H54 (cell line): ENCODE measurements at places on chromosomes 4 and X.
A peak's percentile ranks its signal among the peaks of the same experiment; 100 is the strongest.

DNA sequence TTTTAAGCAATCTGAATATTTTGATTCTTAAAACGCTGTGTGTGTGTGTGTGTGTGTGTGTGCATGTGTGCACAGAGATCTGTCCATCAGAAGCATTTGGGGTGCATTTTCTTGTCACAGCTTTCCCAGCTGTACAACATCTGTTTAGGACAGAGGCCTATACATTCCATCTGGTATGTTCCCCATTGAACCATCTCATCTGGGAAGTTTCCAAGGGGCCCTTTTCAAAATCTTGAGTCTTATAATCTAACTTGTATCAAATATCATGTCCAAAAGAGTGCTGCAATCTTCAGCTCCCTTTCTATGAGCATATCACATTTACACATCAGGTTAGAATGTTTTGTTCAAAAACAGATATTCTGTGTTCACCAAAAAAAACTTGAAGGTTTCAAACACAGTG lies 16.5 kb upstream of the MID1 start:
- no peak for DNase-seq

- no peak for DNase-seq
Measured at GRCh38 chr4:185128272-185129119, 14.6 kb upstream of the SLC25A4 start.

GRCh38 chr4:47642985-47643760 lies 158.1 kb downstream of the ATP10D start:
- DNase-seq, result no peak

GRCh38 chr4:59180161-59180560 lies 2020.0 kb upstream of the ADGRL3 start:
- DNase-seq, result no peak

- DNase-seq, result no peak
Measured at GRCh38 chr4:111773858-111774257, 371.4 kb upstream of the FAM241A start.

DNA sequence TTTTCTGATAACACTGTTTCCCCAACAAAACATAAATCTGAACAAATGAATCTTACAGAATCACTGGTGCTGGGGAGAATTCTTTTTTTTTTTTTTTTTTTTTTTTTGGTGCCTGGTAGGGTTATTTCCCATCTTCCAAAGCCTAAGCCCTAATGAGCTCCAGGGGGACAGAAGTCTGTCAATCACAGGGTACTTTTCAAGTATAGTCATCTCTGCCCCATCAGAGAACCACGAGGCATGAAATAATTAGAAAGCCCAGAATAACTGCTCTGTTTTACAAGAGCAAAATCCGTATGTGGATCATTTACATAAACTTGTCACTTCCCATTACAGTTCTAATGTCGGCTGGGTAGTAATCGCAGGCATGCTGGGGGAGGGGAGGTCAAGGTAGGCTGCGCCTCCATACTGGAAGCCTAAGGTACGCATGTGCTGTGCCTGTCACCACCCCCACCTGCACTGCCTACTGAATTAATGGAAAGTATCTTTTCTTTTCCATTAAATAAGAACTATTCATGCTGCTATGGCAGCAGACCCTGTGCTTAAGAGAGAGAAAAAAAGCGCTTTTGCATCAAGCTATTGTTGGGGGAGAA lies 164.7 kb upstream of the LEF1 start:
- no peak for DNase-seq

DNA sequence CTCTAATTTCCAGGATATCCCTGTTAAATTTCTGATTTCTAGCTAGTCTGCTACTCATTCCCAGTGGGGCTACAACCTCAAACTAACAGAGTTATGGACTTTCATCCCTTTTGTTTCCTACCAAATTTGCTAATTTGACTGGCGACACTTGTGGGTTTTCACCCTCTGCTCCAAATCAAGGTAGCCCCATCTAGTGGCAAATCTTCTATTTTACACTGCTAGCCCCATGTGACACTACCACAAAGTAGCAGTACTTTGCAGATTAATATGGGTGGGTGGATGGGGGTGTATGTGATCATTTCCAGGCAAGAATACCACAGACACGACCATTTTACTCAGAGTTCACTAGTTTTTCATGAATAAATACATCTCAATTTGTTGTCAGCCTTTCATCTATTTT lies 150.3 kb downstream of the MSL3 start:
- DNase-seq, result no peak

- no peak for DNase-seq
Measured at GRCh38 chr4:10380735-10381134, 76.5 kb downstream of the ZNF518B start.

- DNase-seq, result no peak
Measured at GRCh38 chrX:39212456-39212855, 411.2 kb downstream of the MID1IP1 start.

- no peak for DNase-seq
Measured at GRCh38 chr4:33975995-33976394, 2268.3 kb downstream of the ARAP2 start.

GRCh38 chr4:112910109-112910736 lies 139.2 kb upstream of the ANK2 start:
- DNase-seq, result no peak

DNA sequence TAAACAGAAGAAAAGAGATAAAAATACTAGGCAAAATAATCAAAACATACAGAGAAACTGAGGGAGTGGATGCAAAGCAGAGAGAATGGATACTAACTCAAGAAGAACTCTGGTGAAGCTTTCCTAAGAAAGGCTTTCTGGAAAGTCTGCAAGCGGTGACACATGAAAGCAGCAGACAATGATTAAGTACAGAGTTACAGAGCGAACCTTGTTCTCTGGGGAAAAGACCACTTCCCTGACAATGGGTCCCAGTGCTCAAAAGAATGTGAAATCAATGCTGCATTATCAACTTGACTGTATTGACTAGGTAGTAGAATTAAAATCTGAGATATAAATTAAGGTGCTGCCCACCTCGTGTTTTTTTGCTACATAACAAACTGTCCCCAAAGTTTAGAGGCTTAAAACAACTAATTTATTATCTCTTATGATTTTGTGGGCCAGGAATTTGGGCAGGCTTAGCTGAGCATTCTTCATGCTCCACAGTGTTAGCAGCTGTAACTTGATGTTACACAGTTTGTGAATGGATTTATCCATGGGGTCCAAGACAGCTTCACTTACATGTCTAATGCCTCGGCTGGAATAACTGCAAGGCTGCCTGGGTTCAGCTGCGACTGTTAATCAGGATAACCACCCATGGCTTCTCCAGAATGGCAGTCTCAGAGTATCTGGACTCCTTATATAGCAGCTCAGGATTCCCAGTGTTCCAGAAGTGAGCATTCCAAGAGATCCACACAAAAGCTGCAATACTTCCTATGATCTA lies 106.9 kb upstream of the INPP4B start:
- no peak for DNase-seq

- DNase-seq, result no peak
Measured at GRCh38 chrX:10989386-10989785, 121.7 kb upstream of the HCCS start.

DNA sequence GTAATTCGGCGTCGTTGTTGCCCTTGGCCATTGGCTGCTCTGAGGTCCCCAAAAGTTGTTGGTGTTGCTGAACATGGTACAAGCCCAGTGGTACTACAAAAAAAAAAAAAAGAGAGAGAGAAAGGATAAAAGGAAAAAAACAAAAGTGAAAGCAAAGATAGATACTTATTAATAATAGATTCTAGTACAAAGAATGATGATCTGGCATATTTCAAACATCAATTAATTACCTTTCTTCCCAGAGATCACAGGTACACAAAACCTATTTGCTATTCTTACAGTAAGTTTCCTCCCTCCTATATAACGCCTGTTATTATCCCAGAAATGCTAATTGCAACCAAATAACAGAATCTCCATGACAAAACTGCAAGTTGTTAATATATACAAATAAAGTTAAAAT lies 188.9 kb downstream of the FBXW7 start:
- DNase-seq, result no peak

DNA sequence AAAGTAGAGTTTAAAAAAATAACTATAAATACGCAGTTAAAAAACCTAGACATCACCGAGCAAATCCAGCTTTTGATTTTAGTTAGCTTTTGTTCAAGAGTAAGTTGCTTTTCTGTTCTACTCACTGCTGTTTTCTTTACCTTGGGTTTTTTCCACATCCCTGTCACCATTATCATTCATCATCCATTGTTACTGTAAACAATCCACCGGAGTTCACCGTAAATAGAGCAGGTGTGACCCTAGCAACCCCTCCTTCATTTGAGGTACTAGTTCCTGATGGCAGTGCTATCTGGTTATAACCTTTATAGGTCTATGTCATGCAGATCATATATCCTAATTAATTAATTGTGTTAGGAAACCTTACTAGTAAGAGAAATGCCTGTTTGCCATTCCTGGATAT lies 43.0 kb upstream of the TEX13D start:
- no peak for DNase-seq

DNA sequence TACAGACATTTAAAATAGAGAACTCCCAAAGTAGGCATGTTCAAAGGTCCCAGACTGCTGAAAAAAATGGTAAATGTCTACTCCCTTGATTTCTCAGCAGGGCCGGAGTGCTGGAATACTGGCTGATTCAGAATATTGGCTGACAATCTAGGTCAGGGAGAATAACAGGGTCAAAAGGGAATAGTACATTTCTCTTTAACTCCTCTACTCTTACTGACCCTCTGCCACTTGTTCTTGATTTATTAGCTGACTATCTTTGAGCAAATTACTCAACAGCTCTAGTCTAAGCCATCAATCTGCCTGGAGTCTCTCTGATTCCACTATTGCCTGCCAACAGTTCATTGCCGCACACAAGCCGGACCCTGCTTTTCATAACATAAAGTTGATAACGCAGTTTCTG lies 19.7 kb upstream of the NWD2 start:
- DNase-seq, result no peak

GRCh38 chrX:2479420-2479780 lies 21.4 kb downstream of the DHRSX start:
- no peak for DNase-seq

GRCh38 chr4:10006231-10006600 lies 15.1 kb downstream of the SLC2A9 start:
- DNase-seq, result no peak

- DNase-seq, result no peak
Measured at GRCh38 chrX:93637591-93637990, 35.8 kb downstream of the NAP1L3 start.

DNA sequence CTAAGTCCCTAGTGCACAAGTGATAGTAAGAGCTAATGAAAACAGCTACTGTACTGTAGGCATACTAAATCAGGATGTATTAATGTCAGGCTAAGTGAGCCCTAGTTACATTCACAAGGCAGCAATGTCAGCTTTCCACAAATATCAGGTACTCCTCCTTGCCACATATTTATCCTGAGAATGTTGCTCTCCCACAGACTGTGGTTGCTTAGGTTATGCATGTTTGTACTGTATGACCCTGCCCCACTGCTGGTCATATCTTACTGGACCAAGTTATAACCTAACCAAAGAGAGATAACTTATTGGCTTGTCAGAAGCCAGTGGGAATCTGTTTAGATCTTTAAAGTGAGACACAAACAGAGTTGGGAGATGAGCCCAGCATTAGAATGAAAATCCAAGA lies 241.0 kb downstream of the SLC39A8 start:
- no peak for DNase-seq

DNA sequence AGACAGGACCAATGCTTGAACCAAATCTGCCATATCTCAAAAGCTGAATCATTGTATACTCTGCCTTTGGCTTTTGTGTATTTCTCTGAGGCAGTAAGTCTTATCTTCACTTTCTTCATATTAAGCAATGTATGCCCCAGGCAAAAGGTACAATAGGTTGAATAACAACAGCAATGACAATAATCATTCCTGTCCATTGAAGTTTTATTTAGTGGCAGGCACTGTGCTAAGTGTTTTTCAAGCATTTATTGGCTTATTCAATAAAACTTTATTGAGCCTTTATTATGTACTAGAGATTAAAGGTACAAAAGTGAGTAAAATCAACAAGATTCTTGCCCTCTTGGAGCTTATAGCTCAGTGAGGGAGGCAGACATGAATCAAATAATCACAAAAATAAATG lies 8.2 kb upstream of the CASK start:
- no peak for DNase-seq

- DNase-seq, result peak; percentile 2
Measured at GRCh38 chr4:177728361-177729152, 286.3 kb upstream of the AGA start.

DNA sequence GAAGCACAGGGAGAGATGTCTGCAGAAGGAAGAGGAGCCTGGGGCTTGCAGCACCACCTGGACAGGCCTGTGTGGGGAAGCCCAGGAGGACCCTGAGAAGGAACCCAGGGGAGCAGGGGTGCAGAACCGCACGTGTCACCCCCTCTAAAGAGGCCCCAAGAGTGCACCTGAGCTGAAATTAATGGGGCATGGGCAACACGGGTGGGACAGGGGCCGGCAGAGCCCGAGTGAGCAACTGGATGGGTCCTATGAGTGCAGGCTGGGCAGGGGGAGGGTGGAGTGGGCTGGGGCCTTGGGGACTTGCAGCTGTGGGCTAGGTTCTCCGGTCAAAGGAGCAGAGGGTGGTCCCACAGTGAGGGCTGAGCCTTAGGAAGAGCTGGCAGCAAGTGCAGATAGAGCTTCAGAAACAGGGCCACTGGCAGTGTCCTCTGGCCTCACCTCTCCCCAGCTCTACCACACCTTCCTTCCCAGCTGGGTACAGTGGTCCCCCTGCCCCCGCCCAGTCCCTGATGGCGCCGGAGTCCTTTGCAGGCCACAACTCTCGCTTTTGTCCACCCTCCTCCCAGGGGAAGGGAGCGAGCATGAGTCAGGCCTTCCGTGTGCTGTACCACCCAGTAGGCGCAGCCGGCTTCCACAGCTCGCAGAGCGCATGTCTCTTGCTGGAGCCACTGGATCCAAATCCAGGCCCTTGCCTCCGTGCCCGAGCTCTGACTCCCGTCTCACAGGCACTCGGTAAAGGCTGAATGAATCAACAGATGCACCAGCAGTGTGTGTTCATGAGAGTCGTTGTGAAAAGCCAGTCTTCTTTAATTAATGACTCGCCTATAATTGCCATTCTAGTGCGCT lies 131.6 kb downstream of the HMX1 start:
- DNase-seq, result no peak

GRCh38 chr4:51853027-51853682 lies 10.2 kb downstream of the DCUN1D4 start:
- DNase-seq, result no peak
